Motor neuron (in vitro differentiated cells): ENCODE measurements at places on chromosomes 6 and 20.

DNA sequence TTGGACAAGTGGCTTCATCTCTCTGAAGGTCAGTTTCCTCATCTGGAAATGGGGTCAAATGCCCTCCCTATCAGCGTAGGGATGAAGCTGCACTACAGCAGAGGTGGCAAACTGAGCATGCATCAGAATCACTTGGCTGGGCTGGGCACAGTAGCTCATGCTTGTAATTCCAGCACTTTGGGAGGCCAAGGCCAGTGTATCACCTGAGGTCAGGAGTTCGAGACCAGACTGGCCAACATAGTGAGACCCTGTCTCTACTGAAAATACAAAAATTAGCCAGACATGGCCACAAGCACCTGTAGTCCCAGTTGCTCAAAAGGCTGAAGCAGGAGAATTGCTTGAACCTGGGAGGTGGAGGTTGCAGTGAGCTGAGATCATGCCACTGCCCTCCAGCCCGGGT lies 6.7 kb upstream of the MMP9 start:
- ATAC-seq: no peak

DNA sequence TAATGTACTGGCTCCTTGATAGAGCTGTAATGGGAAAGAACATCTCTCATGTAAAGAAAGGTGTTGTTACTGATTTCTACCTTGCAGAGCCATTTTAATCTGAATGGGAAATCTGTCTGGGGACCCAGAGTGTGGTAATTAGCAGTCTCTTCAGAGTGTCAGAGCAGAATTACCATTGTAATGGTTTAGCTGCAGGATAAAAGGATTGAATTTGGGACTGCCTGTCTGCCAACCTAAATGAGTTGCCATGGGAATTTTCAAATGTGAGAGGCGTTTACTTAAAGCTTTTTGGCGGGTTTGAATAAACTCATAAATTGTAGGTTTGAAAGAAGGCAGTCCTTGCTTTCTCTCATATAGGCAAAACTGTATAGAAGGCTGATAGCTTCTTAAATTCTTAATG lies 128.8 kb downstream of the QKI start:
- peak; percentile 54 for ATAC-seq

- ATAC-seq: no peak
Observed at GRCh38 chr6:9057937-9058336, 622.6 kb upstream of the SLC35B3 start.

- ATAC-seq: peak; percentile 69
Observed at GRCh38 chr6:36302227-36302976, 32.5 kb downstream of the PNPLA1 start.

GRCh38 chr20:4821590-4821989 lies 99.9 kb downstream of the PRND start:
- no peak for ATAC-seq

DNA sequence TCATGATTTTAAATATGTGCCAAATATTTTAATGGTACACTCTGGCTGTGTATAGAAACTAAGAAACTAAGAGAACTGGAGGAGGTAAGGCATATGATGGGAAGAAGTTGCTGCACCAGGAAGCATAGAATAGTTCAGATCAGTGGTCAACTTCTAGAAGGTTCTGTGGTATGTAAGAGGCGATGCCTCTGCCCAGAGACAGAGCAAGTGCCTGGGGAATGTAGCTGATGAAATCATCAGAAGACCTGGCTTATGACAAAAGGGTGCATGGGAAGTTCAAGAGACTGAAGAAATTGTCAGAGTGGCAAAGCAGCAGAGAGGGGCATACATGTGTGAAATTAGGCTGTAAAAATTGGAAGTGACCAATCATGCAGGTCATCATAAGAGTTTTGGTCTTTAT lies 580.8 kb downstream of the BMP2 start:
- ATAC-seq: no peak

- no peak for ATAC-seq
Observed at GRCh38 chr20:24045621-24046318, 57.2 kb upstream of the GGTLC1 start.

GRCh38 chr20:63372971-63373885 lies 12.1 kb upstream of the CHRNA4 start:
- no peak for ATAC-seq

DNA sequence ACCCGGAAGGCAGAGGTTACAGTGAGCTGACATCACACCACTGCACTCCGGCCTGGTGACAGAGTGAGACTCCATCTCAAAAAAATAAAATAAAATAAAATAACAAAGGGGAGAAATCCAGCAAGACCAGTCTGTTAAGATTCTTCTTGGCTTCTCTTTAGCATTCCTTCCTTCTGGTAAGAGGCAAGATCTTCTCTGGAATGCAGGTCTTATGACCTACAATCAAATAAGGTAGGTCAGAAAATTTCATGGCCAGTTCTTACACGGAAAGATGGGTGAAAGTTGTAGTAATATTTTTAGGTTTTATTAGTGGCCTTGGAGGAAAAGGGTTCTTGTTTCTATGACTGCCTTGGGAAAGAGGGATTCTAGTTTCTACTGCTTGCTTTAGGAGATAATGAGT lies 180.9 kb downstream of the FUT9 start:
- ATAC-seq: no peak

DNA sequence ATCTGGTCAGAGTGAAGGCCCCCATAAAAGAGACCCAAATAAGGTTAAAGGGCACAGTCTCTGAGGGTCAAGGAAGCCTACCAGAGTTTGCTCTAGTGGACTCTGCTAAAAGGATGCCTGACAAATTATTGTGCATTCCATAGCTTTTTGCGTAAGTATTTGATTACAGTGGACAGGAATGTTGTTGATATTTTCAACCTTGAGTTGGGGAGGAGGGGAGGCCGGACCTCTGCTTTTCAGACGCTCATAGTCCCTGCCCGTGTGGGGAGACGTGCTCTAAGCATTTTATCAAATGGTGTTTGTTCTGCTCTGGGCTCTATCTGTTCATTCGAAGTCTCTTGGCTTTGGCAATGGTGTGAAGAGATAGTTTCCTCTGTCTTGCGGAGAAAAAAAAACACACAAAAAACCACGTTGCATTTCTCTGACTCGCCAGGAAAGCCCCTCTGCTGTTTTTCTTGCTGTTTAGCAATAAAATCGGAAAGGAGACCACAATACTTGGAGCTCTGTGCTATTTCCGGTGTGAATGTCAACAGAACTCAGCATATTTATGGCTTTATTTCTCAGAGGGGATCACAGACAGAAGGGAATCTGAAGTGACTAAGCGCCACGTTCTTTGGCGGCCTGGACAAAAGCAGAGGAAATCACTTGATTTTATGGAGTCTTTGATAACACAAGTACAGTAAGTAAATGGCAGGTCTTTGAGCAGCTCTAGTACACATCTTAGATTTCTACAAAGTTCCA lies 159.8 kb downstream of the ZFP64 start:
- ATAC-seq: peak; percentile 82

- peak; percentile 82 for ATAC-seq
Observed at GRCh38 chr6:32413427-32414047, 6.6 kb upstream of the BTNL2 start.

DNA sequence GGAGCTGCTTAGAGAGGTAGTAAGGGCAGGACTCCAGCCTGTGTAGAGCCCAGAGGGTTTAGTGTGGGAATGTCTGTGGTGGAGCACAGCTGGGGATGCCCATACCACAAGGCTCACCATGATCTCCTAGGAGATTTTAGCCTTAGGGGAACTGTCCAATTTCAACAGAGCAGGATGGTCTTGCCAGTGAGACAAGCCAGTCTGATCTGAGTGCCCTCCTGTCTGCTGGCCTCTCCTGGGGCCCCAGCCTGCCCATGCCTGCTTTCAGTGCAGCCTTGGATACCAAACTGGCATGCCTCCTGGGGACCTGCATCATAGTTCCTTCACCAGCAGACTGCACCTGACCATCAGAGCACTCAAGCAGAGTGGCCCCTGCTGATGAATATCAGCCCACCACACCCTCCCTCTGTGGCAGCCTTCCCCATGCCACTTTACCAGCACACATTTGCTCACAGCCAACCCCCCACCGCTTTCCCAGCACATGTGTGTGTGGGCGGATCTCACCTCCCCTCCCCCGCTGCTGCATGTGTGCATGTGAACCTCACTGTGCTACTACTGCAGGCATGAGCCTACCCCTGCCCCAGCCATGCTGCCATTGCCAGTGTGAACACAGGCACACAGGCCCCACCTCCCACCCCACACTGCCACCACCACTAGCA lies 7.9 kb upstream of the TREM1 start:
- peak; percentile 27 for ATAC-seq

GRCh38 chr20:48008850-48009515 lies 223.7 kb upstream of the SULF2 start:
- ATAC-seq: no peak

DNA sequence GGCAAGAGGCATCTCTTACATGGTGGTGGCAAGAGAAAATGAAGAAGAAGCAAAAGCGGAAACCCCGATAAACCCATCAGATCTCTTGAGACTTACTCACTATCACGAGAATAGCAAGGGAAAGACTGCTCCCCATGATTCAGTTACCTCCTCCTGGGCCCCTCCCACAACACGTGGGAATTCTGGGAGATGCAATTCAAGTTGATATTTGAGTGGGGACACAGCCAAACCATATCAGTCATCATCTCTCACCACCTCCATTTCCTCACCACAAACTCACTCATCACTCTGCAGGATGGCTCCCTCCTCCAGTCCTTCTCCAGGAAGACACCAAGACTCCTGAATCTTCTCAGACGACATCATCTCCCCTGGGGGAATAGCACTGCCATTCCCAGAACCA lies 25.8 kb upstream of the SLC16A10 start:
- ATAC-seq: no peak

DNA sequence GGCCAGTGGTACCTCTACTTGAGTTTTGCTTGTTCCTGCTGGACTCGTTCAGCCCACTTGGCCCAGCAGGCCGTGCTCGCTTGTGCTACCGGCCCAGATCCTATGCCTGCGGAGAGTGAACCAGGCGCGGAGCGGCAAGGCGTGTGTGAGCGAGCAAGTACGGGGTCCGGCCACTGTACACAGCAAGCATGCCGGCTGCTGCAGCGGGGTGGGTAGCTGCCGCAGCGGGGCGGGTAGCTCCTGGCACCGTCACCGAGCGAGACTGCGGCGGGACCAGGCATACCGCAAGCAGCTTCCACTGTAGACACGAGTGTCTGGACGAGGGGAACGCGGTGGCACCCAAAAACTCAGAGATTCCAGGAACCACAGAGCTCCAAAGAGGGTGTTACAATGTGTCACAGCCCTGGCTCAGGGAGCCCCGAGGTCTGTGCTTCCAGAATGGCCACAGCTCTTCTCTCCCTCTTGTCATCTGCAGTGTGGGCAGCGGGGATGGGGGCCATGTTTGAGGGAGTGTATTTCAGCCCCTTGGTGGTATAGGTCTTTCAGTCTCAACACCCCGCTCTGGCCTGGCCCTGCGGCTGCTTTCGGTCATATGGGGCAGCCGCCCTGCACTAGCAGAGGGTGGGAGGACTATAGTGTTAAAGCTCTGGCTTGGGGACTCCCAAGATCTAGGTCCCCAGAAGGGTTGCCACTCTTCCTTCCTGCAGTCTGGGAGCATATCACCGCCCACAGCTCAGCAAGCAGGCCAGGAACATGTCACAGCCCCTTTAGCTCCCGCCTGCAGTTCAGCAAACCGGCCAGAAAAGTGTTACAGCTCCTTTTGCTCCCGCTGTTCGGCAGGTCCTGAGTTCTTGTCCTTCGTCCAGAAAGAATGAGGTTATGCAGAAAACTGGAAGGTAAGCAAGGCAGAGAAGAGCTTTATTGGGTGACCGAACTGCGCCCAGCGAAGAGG lies 6.1 kb upstream of the RWDD1 start:
- ATAC-seq: peak; percentile 34

DNA sequence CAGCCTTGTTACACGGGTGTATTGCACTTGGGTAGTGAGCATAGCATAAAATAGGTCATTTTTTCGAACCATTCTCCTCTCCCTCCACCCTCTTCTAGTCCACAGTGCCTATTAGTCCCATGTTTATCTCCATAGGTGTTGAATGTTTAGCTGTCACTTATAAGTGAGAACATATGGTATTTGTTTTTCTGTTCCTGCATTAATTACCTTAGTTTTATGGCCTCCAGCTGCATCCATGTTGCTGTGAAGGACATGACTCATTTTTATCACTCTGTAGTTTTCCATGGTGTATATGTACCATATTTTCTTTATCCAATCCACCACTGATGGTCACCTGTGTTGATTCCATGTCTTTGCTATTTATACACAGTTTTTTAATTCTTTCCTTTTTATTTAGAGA lies 889.5 kb downstream of the EYS start:
- peak; percentile 20 for ATAC-seq

GRCh38 chr6:129546702-129547101 lies 163.3 kb downstream of the ARHGAP18 start:
- no peak for ATAC-seq

GRCh38 chr6:157047951-157048350 lies 270.8 kb downstream of the ARID1B start:
- peak; percentile 62 for ATAC-seq

DNA sequence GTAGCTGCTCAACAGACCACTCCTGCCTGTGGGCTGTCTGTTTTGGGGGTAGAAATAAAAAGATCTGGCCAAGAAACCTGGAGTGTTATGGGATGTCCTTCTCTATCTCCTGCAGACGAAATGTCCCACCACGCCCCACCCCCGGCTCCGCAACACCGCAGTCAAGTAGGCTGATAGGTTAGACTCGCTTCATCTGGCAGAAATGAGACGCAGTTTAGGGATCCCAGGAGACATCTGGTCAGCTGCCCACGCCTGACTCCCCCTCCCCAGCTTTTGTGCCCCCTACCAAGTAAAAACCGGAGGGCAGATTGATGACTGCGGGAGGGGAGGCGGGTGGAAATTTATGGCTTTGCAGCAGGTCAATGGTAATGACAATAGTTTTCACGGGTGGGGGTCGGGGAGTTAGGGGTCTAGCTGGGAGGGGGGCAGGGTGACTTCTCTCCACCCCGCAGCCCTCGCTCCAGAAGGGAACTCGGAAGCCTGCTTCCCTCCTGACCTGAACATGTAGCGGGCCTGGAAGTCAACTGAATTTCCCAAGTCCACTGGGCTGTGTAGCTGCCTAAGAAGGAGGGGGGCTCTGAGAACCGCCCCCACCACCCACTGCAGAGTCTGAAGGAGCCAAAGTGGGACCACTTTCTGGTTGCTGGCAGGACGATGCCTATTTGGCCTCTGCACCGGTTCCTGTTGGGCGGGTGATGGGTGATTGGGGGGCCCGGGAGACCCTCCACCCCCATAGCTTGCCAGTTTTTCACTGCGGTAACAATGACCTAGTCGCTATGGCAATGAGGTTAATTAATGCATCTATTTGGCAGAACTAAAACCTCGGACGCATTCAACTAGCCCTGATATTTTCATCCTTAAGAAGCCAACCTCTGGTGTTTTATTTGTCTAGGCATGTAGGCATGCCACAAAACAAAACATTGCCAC lies 25.7 kb downstream of the PMEPA1 start:
- peak; percentile 54 for ATAC-seq

GRCh38 chr20:18225632-18226031 lies 62.7 kb upstream of the ZNF133 start:
- ATAC-seq: no peak

- no peak for ATAC-seq
Observed at GRCh38 chr20:3798908-3799248, 2.8 kb downstream of the CDC25B start.
